Activated CD4-positive, alpha-beta T cell treated with anti-CD3 and anti-CD28 coated beads, Interleukin-2, amount 10 ng/mL, durations not matched to agents 7 days and 5 days (primary cell): ENCODE measurements at places on chromosomes 16 and 17. TPM values are rescaled to one million over a fixed set of nuclear protein-coding genes. Genes with fewer than 3 reads are reported as not detected.

GRCh38 chr16:2458887-2459646 lies 842 bp upstream of the TEDC2 start:
- H3K36me3 ChIP-seq: peaks cover 22% of the 10 kb centered on the region
- H3K27ac ChIP-seq: peak overlapping the region; percentile 92
- peaks cover 18% of the 10 kb centered on the region for H3K4me1 ChIP-seq
- H3K27me3 ChIP-seq: no peaks in the 10 kb centered on the region
- peak overlapping the region; percentile 79 for H3K4me3 ChIP-seq
- no peak for DNase-seq

The TIMP2 gene
- total RNA-seq: 2.6 TPM

GRCh38 chr16:27764869-27765675 lies 215.1 kb downstream of the KATNIP start:
- H3K36me3 ChIP-seq: peaks cover 3% of the 10 kb centered on the region
- H3K4me3 ChIP-seq: no peak overlapping the region
- no peaks in the 10 kb centered on the region for H3K4me1 ChIP-seq
- no peak for DNase-seq

DNA sequence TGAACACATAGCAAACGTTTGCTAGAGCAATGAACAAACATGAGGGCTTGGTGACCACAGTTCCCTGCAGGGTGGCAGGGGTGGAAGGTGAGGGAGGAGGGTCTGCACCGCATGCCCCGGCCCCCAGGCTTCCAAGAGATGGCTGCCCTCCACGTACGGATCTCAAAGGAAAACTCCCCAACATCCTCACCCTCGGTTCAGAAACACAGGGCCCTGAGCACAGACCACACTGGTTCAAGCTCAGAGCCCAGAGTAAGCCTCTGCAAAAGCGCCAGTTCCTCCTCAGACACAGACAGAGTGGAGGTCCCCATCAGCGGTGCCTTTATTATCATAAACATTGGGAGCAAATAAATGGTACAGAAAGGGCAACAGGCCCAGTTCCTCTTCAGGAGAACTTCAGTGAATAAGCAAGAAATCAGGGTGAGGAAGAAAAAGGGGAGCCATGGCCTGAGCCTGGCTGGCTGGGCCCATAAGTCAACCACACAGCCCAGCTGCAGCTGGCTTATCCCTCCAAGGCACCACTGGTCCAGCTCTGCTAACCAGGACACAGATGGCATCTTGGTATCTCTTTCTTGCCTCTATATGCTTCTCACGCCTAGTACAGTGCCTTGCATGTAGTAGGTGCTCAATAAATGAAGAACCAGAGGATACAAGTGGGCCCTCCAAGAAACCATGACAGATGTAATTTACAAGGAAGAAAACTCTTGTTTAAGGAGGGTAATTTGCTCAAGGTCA lies 11.0 kb downstream of the MPO start:
- H3K27ac ChIP-seq: no peak overlapping the region
- H3K4me3 ChIP-seq: no peak overlapping the region
- DNase-seq: no peak
- no peaks in the 10 kb centered on the region for H3K36me3 ChIP-seq
- peaks cover 9% of the 10 kb centered on the region for H3K27me3 ChIP-seq

The DNAH17 gene
- total RNA-seq: 0.07 TPM

GRCh38 chr16:80536238-80536637 lies 4.6 kb upstream of the DYNLRB2 start:
- no peak overlapping the region for H3K4me3 ChIP-seq
- H3K27me3 ChIP-seq: peaks cover 16% of the 10 kb centered on the region
- DNase-seq: no peak
- peaks cover 29% of the 10 kb centered on the region for H3K4me1 ChIP-seq

GRCh38 chr16:73152386-73153125 lies 104.6 kb upstream of the ZFHX3 start:
- no peak overlapping the region for H3K4me3 ChIP-seq
- no peaks in the 10 kb centered on the region for H3K4me1 ChIP-seq
- peaks cover 6% of the 10 kb centered on the region for H3K27me3 ChIP-seq
- DNase-seq: no peak
- H3K36me3 ChIP-seq: no peaks in the 10 kb centered on the region

The KRT28 gene
- total RNA-seq: not detected

The SHBG gene
- not detected for total RNA-seq

DNA sequence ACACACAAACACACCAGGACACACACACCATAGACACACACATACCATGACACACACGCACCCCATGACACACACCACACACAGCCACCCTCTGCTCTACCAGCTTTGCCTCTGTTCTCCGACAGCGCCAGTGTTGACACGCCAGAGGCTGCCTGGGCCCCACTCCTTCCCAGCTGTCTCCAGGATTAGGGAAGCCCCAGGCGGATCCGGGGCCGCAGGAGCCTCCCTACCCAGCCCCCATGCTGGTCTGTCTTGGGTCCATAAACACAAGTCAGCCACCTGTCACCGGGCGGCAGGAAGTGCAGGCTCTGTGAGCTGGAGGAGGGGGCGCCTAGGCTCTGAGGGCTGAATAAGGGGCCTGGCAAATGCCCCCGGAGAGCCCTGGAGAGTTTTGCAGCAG lies 10.5 kb downstream of the TBC1D16 start:
- no peak overlapping the region for H3K4me3 ChIP-seq
- DNase-seq: no peak
- no peak overlapping the region for H3K27ac ChIP-seq
- H3K4me1 ChIP-seq: no peaks in the 10 kb centered on the region

The DNAI2 gene
- 1.2 TPM for total RNA-seq

The OR3A3 gene
- total RNA-seq: not detected

DNA sequence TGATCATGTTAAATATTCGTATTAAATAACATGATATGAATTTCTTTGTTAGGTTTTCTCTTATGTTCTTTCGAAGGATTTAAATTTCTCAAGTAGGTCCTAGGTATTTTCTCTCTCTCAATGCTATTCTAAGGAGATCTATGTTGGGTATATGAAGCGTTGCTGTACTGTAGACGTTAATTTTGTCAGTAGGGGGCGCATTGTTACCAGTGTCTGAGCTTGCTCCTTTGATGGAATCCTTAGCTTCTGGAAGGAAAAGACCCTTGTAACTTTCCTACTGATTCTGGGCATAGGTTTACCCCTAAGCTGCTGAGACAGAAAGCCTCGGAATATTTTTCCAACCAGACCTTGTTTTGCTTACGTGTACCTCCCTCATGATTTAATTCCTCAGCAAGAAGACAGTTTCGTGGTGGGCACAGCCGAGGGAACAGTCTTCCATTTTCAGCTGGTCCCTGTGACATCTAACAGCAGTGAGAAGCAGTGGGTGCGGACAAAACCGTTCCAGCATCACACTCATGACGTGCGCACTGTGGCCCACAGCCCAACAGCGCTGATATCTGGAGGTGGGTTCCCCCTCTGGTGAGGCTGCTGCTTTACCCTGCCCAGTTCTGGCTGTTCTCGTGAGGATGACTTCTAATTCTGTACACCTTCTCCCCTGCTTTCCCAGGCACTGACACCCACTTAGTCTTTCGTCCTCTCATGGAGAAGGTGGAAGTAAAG lies 17.9 kb downstream of the UTP4 start:
- peaks cover 47% of the 10 kb centered on the region for H3K36me3 ChIP-seq
- no peaks in the 10 kb centered on the region for H3K27me3 ChIP-seq
- H3K27ac ChIP-seq: no peak overlapping the region
- no peak overlapping the region for H3K4me3 ChIP-seq

The ABCA6 gene
- 0.35 TPM for total RNA-seq

The RFFL gene
- 40.1 TPM for total RNA-seq

GRCh38 chr17:67800495-67800928 lies 24.8 kb upstream of the BPTF start:
- peak; percentile 41 for DNase-seq
- H3K36me3 ChIP-seq: no peaks in the 10 kb centered on the region
- no peaks in the 10 kb centered on the region for H3K4me1 ChIP-seq

The MYO18A gene
- 101 TPM for total RNA-seq

GRCh38 chr16:72598696-72599095 lies 426.7 kb upstream of the PMFBP1 start:
- no peaks in the 10 kb centered on the region for H3K4me1 ChIP-seq
- no peaks in the 10 kb centered on the region for H3K36me3 ChIP-seq
- no peak overlapping the region for H3K27ac ChIP-seq
- H3K27me3 ChIP-seq: no peaks in the 10 kb centered on the region
- H3K4me3 ChIP-seq: no peak overlapping the region
- DNase-seq: no peak

- H3K27me3 ChIP-seq: no peaks in the 10 kb centered on the region
- H3K4me3 ChIP-seq: no peak overlapping the region
- peaks cover 11% of the 10 kb centered on the region for H3K4me1 ChIP-seq
- H3K36me3 ChIP-seq: peaks cover 3% of the 10 kb centered on the region
- no peak overlapping the region for H3K27ac ChIP-seq
Observed at GRCh38 chr16:58016840-58017446, 8.6 kb upstream of the MMP15 start.

DNA sequence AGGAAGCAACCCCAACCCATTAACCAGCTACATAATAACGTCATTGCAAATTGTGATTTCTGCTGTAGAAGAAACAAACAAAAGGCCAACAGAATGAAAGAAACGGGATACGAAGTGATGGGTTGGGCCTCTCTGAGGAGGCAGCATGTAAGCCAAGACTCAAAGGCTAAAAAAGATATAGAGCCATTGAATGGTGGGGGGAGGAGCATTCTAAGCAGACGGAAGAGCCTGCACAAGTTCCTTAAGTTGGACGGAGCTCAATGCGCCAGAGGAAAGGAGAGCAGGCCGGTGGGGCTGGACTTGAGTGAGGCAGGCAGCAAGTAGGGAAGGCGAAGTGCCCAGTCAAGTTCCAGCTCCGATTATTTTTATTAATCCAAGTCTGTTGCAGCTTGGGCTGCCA lies 160.3 kb downstream of the SHISA9 start:
- no peak overlapping the region for H3K27ac ChIP-seq
- H3K27me3 ChIP-seq: no peaks in the 10 kb centered on the region
- DNase-seq: no peak
- H3K36me3 ChIP-seq: no peaks in the 10 kb centered on the region
- no peak overlapping the region for H3K4me3 ChIP-seq
- H3K4me1 ChIP-seq: no peaks in the 10 kb centered on the region

GRCh38 chr17:67865438-67865837 lies 40.1 kb downstream of the BPTF start:
- H3K4me3 ChIP-seq: no peak overlapping the region
- peaks cover 35% of the 10 kb centered on the region for H3K4me1 ChIP-seq
- no peak for DNase-seq
- no peak overlapping the region for H3K27ac ChIP-seq
- H3K36me3 ChIP-seq: peaks cover 29% of the 10 kb centered on the region

GRCh38 chr16:866252-866896 lies 65.8 kb upstream of the GNG13 start:
- H3K4me1 ChIP-seq: no peaks in the 10 kb centered on the region
- H3K36me3 ChIP-seq: peaks cover 1% of the 10 kb centered on the region
- no peak for DNase-seq
- no peak overlapping the region for H3K4me3 ChIP-seq
- H3K27ac ChIP-seq: no peak overlapping the region
- H3K27me3 ChIP-seq: no peaks in the 10 kb centered on the region

- H3K4me1 ChIP-seq: peaks cover 17% of the 10 kb centered on the region
- H3K27ac ChIP-seq: peak overlapping the region; percentile 63
- peak; percentile 31 for DNase-seq
Observed at GRCh38 chr17:19024101-19025078, 19.8 kb upstream of the FAM83G start.

GRCh38 chr17:75652934-75653549 lies 13.9 kb downstream of the RECQL5 start:
- H3K4me1 ChIP-seq: peaks cover 11% of the 10 kb centered on the region
- H3K27me3 ChIP-seq: no peaks in the 10 kb centered on the region
- no peak overlapping the region for H3K27ac ChIP-seq

The UMOD gene
- total RNA-seq: not detected

- peaks cover 4% of the 10 kb centered on the region for H3K27me3 ChIP-seq
- DNase-seq: no peak
- peaks cover 11% of the 10 kb centered on the region for H3K4me1 ChIP-seq
- H3K27ac ChIP-seq: no peak overlapping the region
Observed at GRCh38 chr17:2955931-2956582, 107.3 kb downstream of the OR1D5 start.

- H3K27me3 ChIP-seq: no peaks in the 10 kb centered on the region
- peaks cover 27% of the 10 kb centered on the region for H3K4me1 ChIP-seq
- H3K27ac ChIP-seq: peak overlapping the region; percentile 100
- DNase-seq: no peak
Observed at GRCh38 chr16:89973654-89974335, 25.2 kb downstream of the DEF8 start.
